ENCODE measurements at places on chromosomes 16 and 17.

- DNase-seq = no peak
Measured at GRCh38 chr17:266219-266618, 84.8 kb upstream of the DOC2B start.

DNA sequence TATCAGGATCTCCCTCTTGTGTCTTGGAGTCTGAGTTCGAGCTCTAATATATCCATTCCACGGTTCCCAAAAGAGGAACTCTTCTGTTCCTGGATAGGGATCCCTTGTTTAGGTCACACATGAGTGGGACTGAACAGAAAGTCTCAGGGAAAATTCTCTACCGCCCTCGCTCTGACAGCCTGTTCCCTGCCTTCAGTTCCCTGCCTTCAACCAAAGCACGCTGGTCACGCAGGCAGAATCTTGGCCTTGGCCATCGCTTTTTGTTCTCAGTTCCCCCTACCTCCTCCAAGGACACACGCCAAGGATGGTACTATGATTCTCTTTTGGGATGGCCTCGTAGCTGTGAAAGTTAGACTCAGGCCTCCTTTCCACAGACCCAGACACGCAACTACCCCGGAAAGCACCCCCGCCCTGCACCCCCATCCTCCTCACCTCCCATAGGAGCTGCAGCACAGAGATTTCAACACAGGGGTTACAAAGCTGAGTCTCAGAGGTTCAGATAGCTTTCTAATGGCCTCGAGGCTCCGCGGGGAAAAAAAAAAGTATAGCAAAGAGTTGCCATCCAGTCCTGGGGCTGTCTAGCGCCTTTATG is 1.5 kb upstream of the SHISA6 start:
- DNase-seq = no peak

GRCh38 chr17:44760474-44761308 is 1.9 kb downstream of the ADAM11 start:
- DNase-seq = no peak

DNA sequence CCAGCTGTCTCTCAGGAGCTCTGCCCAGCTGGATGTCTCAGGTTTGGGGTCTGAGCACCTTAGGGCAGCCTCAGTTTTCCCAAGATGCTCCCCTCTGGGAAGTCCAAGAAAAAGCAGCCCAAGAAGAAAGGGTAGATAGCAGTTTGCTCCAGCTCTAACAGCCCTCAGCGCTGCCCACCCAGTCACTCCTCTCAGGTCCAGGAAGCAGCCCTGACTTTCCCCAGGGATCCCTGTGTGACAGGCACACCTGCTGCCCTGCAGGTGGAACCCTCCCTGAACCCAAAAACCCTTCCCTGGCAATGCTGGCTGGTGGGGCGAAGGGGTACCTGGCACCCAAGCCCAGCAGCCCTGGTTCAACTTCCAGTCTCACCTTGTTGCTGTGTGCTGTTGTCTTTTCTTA is 48.1 kb downstream of the BEAN1 start:
- no peak for DNase-seq

DNA sequence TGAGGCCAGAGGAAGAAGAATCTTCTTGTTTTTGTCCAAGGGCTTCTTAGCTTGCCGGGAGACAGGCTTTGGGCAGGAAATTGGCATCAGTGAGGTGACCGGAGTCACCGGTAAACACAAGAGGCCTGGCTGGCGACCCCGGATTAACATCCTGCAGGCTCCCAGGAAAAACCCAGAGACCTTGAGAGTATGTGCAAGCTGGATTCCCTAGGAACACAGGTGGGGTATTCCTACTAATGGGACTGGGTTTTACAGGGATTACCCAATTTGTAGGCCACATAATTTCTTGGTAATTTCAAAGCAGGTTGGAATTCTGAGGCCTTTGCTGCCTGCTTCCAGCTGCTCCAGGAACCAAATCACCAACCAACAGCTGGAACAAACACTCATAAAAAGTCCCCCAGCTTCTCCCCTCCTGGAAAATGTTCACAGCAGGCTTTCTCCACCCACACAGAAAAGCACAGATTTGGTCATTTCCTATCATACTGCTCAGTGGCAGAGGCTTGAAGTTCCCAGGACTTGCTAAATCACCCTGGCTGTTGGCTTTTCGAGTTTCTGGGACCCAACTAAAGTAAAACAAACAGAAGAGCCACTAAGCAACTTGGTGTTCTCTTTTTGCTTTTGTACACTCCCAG is 258.8 kb downstream of the IRF8 start:
- DNase-seq = no peak

DNA sequence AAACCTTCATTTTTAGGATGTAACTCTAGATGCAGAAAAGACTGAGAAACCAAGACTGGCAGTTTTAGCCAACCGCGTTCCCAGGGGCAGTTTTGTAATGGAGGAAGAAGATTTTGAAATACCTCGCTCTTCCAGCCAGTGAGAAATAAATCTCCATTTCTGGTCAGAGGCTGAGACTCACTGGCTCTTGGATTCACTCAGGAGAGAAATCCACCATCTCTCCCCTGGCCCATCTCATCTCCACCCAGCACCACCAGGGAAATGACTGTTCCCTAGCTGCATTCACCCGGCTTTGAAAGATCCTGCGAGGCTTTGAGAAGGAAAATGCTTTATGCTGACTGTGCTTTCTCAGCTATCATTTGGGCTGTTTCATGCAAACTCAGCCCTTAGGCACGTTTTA is 185.2 kb downstream of the SOX9 start:
- peak; percentile 8 for DNase-seq

DNA sequence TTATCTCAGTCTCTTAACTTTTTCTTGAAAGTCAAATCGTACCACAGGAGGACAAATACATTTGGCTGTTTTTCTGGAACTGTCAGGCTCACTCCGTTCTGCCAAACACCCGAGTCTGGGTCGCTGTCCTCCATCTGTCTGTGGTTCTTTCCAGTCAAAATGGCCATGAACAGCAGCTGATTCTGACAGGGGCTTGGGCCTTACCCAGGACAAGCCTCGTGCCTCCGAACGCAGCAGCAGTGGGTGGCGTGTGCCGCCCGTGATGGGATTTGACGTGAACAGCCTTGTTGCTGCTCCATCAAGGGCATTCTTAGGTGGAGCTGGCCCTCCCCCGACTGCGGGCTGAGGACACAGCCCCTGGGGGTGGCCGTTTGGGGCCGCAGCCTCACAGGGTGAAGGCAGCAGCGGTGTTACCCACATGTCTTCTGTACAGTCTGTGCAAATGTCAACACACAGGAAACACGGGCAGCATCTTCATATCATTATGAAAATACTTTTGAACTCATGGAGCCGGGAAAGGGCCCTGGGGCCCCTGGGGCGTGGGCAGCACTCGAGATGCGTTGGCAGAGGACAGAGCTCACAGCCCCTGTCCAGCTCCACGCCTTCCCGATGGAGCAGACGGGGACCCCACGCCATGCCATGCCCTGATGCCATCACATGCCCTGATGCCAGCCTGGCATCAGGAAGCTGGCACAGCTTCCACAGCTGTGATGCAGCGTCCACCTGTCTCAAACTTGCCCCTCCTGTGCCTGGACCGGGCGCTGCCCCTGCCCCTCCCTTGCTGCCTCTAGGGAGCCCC is 8.6 kb upstream of the ACSF3 start:
- DNase-seq = no peak

GRCh38 chr17:59172436-59173004 is 17.0 kb downstream of the PRR11 start:
- DNase-seq = no peak

- DNase-seq = no peak
Measured at GRCh38 chr17:83101805-83102480, 22.5 kb downstream of the METRNL start.

DNA sequence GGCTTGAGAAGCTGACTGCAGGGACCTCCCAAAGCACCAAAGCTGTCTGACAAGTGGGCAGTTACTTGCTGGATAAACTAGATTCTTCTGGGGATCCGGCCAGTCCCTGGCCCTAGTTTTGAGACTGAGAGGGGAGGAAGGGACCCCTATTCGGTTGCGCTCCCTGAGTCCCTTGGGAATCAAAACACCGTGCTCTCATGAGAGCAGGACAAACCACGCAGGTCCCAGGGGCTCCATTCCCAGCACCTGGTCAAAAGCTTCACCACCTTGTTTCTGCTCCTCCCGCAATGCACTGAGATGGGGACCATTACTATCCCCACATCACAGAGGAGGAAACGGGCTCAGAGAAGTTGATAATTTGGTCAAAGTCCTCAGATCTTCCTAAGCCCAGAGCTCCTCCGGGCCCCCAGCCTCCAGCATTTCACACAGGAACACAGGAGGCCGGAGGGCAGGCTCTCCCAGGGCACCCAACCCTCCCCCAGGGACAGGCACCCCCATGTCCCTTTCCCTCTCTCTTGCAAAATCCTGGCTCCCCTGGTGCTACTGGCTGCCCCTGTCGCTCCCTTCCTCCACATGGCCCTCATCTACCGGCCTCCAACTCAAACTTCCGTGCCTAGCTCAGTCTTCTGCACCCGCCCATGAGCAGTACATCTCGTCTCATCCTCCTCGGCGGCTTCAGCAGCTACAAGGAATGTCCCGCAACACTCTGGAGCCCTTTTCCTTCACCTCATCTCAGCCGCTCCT is 3.3 kb downstream of the TRIM65 start:
- DNase-seq = no peak

DNA sequence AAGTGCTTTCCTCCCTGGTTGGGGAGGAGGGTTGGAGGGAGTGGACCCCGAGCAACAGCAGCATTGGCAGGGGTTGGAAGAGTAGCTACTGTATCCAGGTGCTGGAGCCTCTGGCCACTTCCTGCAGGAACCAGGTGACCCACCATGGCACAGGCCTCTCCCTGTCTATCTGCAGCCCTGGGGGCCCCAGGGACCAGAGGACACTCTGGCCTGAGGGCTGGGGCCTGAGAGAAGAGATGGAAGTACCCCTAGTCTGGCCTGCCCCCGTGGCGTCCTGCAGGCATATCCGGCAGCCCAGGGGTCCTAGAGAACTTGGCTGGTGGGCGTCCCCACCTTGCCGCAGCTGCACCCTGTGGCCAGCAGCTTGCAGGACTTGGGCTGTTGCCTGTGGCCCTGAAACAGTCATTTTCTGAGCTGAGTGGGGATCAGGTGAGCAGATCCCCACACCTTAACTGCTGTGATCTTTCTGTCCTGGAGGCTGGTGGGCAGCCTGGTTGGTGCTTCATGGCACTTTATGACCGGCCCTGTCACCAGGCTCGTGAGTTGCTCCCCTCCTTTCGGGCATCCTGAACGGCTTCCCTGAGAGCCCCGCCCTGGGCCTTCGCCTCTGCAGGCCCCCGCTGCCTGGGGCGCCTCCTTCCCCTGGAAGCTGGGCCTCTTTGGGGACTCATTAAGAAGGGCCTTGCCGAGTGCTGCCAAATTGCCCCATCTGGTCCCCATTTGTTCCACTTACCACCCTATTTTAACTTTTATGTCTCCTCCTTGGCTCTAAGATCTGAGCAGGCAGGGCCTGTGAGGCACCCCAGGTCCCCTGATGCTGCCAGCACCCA is 298.6 kb downstream of the SEC14L1 start:
- DNase-seq = no peak

GRCh38 chr16:68382296-68382718 is 66.0 kb downstream of the SMPD3 start:
- DNase-seq = no peak

DNA sequence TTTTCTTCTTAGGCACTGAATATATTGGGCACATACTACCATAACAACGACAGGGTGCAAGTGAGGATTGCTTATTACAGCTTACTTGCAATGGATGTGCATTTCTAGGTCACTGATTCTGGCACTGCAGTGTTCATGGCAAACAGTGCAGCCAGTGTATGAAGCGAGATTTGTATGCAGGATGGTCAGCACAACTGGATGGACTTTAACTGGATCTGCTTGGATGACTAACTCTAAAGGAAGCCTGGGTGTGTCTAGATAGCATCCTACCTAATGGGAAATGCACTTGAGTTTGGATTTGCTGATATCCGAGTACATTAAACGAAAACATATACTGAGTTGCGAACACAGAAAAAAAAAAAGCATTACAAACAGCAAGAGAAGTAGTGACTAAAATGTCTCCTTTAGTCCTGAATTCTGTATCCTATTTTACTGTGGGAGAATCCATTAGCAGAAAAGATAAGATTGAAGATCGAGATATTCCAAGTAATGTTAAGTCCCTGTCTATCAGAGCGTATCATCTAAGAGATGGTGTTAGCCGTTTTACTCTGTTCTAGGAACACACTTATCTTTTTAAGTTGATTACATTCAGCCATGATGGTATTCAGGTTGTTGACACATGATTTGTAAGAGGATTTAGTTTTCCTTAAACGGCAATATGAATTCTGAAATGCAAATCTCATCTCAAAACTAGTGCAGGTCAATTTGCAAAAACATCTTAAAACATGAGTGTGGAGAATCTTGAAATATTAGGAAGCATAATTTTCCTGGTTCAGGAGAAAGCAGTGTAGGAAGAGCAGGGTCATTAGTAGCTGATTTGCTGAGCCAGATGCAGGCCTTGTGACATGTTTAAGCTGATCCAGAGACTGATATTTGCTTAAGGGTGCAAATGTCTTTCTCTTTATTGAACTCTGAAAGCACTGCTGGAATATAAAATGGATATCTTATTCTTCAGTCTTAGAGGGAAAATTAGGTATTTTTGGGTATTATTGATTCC is 142.6 kb upstream of the CPHXL start:
- no peak for DNase-seq

Measured in ELR (cell line).